Adrenal gland (tissue), 19 donors: ENCODE measurements at places on chromosomes 12 and 14. TPM values are rescaled to one million over a fixed set of nuclear protein-coding genes. Genes with fewer than 3 reads are reported as not detected.

The AACS gene
- total RNA-seq: 14.7 TPM

DNA sequence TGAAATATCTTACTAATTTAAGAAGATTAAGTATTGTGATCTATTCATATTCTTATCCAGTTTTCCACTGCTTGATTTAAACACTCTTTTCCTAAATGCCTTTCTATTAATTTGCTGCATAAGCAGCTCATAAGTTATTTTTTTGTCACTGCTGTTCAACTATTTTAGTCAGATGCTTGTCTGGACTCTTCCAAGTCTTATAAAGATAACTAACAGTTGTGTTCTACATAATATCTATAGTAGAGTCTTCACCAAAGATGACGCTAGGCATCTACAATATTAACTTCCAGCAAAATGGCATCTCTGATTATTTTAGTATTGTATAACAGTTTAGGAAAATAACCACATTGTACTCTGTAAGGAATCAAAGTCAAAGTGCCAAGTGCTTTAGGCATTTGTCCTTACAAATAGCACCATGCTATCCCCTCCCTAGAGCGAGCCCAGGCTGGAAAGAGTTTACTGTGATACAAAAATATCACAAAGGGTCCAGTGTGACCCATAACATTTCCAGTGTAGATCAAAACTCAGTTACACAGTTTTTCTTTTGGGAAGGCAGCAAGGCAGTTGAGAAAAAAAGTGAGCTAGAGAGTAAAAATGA lies 98.2 kb downstream of the DENND5B start:
- DNase-seq: no peak

The FBXL14 gene
- total RNA-seq: 4.5 TPM

DNA sequence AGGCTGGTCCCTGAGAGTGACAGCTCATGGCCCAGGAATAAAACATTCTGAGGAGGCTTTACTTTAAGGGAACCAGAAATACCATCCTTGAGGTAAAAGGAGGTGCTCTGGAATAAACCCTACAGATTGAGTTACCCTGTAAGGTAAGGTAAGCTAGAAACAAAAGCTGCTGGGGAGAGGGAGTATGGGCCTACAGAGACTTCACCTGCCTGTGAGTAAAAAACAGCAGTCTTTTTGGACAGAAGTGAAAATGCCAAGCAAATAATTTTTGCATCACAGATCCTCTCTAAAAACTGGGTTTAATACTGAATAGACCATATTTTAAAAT lies 41.2 kb downstream of the CORO1C start:
- DNase-seq: no peak

The IGF1 gene
- 12.2 TPM for total RNA-seq

GRCh38 chr14:79791055-79791732 lies 420.1 kb downstream of the DIO2 start:
- no peak for DNase-seq

The LAG3 gene
- total RNA-seq: 0.64 TPM

GRCh38 chr14:68372368-68372767 lies 420.5 kb downstream of the ZFP36L1 start:
- no peak for DNase-seq

DNA sequence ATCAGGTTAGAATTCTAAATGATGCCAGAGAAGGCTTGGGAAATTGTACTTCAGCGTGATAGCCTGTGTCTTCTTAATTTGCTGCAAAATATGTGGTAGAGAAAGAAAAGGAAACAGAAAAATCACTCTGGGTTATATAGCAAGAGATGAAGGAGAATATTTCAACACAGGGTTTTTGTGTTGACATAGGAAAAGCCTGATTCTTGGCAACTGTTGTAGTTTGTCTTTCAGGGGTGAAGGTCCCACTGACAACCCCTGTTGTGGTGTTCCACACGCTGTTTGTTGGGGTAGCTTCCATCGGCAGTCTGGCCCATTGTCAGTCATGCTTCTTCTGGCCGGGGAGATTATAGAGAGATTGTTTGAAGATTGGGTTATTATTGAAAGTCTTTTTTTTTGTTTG lies 13.8 kb upstream of the SLCO1C1 start:
- DNase-seq: no peak

The SLC38A4 gene
- 0.17 TPM for total RNA-seq

DNA sequence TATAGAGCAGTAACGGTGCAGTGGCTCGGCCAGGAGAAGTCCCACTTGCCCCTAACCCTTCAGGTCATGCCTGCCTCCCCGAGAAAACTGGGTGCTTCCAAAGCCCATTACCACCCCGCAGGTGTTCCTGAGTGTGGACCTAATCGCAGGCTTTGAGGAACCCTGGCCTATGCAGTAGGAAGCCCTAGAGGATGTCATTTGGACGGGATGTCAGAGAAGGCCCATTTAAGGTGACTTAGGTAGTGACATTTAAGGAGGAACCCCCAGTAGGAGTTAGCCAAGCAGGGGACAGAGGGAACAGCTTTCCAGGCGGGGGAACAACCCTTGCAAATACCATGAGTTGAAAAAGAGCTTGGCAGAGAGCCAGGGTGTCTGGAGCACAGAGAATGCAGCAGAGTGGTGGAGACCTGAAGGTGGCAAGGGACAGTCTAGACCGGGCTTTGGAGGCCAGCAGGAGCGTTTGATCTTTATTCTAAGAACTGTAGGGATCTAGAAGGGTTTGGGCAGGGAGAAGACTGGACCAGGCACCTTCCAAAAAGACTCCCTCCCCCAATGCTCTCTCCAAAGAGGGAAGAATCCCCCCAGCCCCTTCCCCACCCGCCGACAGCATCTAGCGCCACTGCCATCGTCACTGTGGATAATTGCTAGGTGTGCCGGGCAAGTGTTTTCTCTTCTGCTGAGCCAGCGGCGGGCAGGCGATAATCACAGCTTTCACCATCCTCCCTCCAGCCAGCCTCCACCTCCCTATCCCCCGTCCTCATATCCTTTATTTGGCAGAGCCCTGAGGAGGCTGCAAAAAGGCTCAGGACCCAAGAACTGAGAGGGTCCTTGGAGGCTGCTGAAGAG lies 33.3 kb upstream of the BEGAIN start:
- DNase-seq: no peak

- DNase-seq: no peak
Measured at GRCh38 chr14:58918066-58918738, 270.3 kb upstream of the DAAM1 start.

The LHX5 gene
- not detected for total RNA-seq

The EGLN3 gene
- 0.84 TPM for total RNA-seq

- DNase-seq: no peak
Measured at GRCh38 chr12:105761075-105761474, 377.7 kb downstream of the NUAK1 start.

DNA sequence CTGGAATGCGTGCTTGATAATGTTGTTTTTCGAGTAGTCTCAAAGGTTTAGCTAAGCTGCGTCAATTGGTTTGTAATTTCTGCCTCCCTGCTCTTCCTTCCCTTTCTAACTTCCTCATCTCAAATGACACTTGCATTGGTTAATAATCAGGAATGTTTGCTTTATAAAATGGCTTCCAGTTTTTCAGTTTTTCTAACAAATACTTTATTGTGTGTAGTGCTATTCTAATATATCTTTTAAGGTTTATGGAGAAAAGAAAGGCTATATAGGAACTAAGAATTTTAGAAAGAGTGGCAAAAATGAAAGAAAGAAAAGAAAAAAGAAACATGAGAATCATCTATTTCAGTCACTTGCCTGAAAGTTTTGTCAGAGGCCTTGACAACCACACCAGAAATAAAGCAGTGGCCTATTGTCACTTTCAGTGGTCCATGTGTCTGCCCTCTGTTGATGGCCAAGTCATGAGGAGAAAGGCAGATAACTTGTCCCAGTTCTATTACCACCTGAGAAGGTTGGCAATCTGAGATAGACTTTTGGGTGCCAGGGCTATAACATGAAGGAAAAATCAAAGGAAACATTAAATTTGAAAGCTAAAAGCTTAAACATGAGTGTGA lies 221.9 kb upstream of the KITLG start:
- DNase-seq: no peak

DNA sequence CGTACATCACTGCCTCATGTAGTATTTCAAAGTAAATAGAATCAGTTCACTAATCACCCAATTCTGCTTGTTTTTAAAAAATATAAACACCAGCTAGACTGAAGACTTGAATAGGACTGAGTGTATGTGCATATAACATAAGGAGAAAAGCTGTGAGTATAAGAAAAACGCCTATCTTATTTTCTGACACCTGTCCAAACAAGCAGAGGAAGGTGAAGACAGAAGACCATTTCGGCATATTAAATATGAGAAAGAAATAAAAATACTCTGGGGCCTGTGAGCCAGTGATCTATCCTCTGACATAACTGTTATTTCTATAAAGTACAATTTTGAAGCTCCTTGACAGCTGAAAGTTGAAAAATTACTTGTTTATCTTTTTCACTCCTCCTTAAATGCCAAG lies 111.3 kb upstream of the EEA1 start:
- no peak for DNase-seq

The HOXC9 gene
- 5.6 TPM for total RNA-seq

DNA sequence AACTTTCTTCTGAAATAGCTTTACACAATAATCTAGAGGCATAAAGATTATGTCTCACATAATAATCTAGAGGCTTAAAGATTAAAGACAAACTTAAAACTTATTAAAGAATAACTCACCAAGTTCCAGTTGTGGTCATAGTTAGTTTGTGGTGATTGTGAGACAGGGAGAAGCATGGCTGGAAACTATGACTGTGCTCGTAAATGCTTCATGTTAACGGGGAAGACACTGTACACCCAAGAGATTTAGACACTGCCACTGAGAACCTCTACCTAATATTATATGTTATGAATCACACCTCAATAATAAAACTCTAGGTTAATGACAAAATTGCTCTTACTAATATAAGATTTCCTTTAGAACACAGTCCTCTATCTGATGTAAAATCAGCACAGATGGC lies 541.6 kb downstream of the TMEM121 start:
- DNase-seq: no peak

The TMEM253 gene
- 3.9 TPM for total RNA-seq

DNA sequence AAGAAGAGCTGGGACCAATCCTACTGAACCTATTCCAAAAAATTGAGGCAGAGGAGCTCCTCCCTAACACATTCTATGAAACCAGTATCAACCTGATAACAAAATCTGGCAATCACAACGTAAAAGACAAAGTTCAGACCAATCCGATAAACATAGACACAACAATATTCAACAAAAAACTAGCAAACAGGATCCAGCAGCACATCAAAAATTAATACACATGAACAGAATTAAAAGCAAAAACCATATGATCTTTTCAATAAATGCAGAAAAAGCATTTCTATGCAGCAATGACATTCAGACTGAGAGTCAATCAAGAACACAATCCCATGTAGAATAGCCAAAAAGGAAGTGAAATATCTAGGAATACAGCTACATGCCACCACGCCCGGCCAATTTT lies 7.0 kb upstream of the CLEC14A start:
- DNase-seq: no peak

GRCh38 chr12:1056390-1056789 lies 65.4 kb downstream of the ERC1 start:
- no peak for DNase-seq

The TRIM9 gene
- 1.8 TPM for total RNA-seq

GRCh38 chr14:93033983-93034670 lies 81.6 kb downstream of the ITPK1 start:
- DNase-seq: no peak

The DYNC1H1 gene
- total RNA-seq: 358 TPM

DNA sequence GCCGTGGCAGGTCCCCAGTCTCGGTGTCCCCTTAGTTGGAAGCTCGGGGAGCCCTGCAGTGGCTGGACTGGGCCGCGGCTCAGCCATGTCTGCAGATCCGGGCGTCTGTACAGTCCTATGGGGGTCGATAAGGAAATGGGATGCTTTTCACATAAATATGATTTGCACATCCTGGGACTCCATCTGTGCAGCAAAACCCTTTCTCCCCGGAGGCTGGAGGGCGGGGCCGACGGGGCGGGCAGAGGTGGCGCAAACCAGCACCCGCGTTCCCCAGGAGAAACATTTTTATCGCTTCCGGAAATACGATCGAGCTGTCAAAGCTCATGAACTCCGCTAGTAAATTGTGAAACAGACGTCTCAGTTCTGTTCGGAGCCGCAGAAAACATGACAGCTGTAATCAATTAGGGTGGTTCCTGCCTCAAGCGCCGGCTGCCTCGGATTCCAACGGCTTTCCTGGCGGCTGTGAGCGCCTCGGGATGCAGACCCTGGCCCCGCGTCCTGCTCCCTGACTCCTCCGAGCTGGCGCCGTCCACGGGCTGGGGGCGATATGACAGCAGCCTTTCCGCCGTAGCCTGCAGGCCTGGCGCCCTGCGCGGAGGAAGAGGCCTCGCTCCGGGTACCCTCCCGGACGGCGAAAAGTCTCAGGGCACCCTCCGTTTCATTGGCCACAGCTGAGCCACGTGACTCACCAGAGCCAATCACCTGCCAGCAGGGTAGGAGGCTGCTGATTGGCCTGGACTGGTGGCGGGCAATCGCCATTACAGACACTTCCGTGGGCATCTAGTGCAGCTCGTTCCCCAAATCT lies 23.0 kb downstream of the DIO3 start:
- DNase-seq: no peak

DNA sequence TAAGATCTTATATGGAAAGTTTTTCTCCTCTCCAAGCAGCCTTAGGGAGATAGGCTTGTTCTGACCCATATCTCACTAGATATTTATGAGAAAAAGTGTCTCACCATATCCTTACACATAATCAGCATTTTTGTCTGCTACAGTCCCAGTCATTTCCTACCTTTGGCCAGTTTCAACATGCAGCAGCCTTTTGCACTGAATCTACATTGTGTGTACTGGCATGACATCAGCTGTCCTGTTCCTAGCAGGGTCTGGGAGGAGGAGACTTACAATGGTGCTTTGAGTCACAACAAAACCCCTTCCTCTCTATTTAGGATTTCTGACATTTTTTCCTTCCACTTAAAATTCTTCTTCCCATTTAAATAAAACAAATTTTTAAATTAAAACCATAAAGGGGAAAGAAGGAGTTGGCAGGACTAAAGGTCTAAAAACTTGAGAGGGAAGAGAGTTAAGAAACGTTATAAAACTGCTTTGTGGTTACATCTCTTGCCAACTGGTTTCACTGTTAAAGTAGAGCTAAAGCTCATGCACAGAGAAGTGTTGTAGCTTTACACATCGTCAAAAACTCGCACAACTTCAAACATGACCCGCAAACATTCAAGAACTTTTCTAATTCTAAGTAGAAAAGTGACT lies 53.3 kb upstream of the CERS5 start:
- no peak for DNase-seq

The BCL7A gene
- total RNA-seq: 11.5 TPM

- no peak for DNase-seq
Measured at GRCh38 chr14:85947461-85948139, 417.7 kb downstream of the FLRT2 start.

GRCh38 chr14:48974994-48975393 lies 611.2 kb downstream of the RPS29 start:
- DNase-seq: no peak

The HSPB8 gene
- 7.5 TPM for total RNA-seq

- DNase-seq: no peak
Measured at GRCh38 chr12:114743289-114743688, 59.3 kb upstream of the TBX3 start.

- DNase-seq: no peak
Measured at GRCh38 chr14:61360796-61361525, 39.6 kb downstream of the PRKCH start.

The TOMM20L gene
- not detected for total RNA-seq

GRCh38 chr12:92278378-92278828 lies 132.8 kb upstream of the BTG1 start:
- DNase-seq: no peak

The TMTC1 gene
- 82.2 TPM for total RNA-seq

The MAP1LC3B2 gene
- 1.4 TPM for total RNA-seq

The OR10G2 gene
- total RNA-seq: not detected

- DNase-seq: no peak
Measured at GRCh38 chr14:36773558-36773957, 111.9 kb downstream of the PAX9 start.

- DNase-seq: no peak
Measured at GRCh38 chr12:9796971-9797370, 30.3 kb upstream of the KLRF1 start.

GRCh38 chr14:78445275-78445674 lies 275.1 kb downstream of the NRXN3 start:
- DNase-seq: no peak

The KNTC1 gene
- total RNA-seq: 10.6 TPM
